Activated T-helper 1 cell treated with anti-CD3 and anti-CD28 coated beads, Interleukin-12 subunit alpha, Interleukin-12 subunit beta, Interleukin-2, Interleukin-4 antibody, amounts not matched to agents 30 ng/mL and 10 ng/mL and 1 ng/mL, durations not matched to agents 14 hours and 24 hours and 36 hours (primary cell): ENCODE measurements at places on chromosomes 13 and 19.

- peaks cover 5% of the 10 kb centered on the region for H3K27me3 ChIP-seq
- H3K4me1 ChIP-seq, result no peaks in the 10 kb centered on the region
- no peaks in the 10 kb centered on the region for H3K36me3 ChIP-seq
- H3K27ac ChIP-seq, result no peak overlapping the region
Measured at GRCh38 chr19:14943601-14944000, 2.3 kb downstream of the OR7C2 start.

- no peak overlapping the region for H3K27ac ChIP-seq
- no peaks in the 10 kb centered on the region for H3K4me1 ChIP-seq
- peaks cover 13% of the 10 kb centered on the region for H3K27me3 ChIP-seq
- H3K36me3 ChIP-seq, result no peaks in the 10 kb centered on the region
- no peak overlapping the region for H3K4me3 ChIP-seq
Measured at GRCh38 chr13:43258771-43259170, 235.4 kb downstream of the DNAJC15 start.

- no peaks in the 10 kb centered on the region for H3K36me3 ChIP-seq
- no peak overlapping the region for H3K27ac ChIP-seq
- DNase-seq, result no peak
- no peak overlapping the region for H3K4me3 ChIP-seq
Measured at GRCh38 chr13:81987159-81987558, 1646.2 kb upstream of the SPRY2 start.

GRCh38 chr19:50263176-50263575 is 59.8 kb downstream of the MYH14 start:
- H3K4me3 ChIP-seq, result no peak overlapping the region
- DNase-seq, result no peak
- H3K27me3 ChIP-seq, result peaks cover 2% of the 10 kb centered on the region
- no peaks in the 10 kb centered on the region for H3K4me1 ChIP-seq
- no peak overlapping the region for H3K27ac ChIP-seq
- H3K36me3 ChIP-seq, result no peaks in the 10 kb centered on the region

- no peak for DNase-seq
- H3K27ac ChIP-seq, result no peak overlapping the region
- peaks cover 2% of the 10 kb centered on the region for H3K36me3 ChIP-seq
- peaks cover 15% of the 10 kb centered on the region for H3K4me1 ChIP-seq
Measured at GRCh38 chr19:1245494-1246264, 2.7 kb upstream of the MIDN start.

- H3K27ac ChIP-seq, result no peak overlapping the region
- H3K27me3 ChIP-seq, result no peaks in the 10 kb centered on the region
- H3K4me1 ChIP-seq, result no peaks in the 10 kb centered on the region
- no peaks in the 10 kb centered on the region for H3K36me3 ChIP-seq
Measured at GRCh38 chr13:106958621-106959048, 390.7 kb upstream of the ARGLU1 start.

DNA sequence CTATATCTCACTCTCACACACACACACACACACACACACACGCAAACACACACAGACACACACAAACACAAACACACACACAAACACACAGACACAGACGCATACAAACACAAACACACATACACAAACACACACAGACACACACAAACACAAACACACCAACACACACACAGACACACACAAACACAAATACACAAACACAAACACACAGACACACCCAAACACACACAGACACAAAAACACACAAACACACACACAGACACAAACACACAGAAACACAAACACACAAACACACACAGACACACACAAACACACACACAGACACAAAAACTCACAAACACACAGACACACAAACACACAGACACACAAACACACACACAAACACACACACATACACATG is 329.0 kb downstream of the ZNF536 start:
- no peaks in the 10 kb centered on the region for H3K4me1 ChIP-seq
- H3K4me3 ChIP-seq, result no peak overlapping the region
- no peak overlapping the region for H3K27ac ChIP-seq
- peaks cover 2% of the 10 kb centered on the region for H3K27me3 ChIP-seq
- DNase-seq, result no peak

DNA sequence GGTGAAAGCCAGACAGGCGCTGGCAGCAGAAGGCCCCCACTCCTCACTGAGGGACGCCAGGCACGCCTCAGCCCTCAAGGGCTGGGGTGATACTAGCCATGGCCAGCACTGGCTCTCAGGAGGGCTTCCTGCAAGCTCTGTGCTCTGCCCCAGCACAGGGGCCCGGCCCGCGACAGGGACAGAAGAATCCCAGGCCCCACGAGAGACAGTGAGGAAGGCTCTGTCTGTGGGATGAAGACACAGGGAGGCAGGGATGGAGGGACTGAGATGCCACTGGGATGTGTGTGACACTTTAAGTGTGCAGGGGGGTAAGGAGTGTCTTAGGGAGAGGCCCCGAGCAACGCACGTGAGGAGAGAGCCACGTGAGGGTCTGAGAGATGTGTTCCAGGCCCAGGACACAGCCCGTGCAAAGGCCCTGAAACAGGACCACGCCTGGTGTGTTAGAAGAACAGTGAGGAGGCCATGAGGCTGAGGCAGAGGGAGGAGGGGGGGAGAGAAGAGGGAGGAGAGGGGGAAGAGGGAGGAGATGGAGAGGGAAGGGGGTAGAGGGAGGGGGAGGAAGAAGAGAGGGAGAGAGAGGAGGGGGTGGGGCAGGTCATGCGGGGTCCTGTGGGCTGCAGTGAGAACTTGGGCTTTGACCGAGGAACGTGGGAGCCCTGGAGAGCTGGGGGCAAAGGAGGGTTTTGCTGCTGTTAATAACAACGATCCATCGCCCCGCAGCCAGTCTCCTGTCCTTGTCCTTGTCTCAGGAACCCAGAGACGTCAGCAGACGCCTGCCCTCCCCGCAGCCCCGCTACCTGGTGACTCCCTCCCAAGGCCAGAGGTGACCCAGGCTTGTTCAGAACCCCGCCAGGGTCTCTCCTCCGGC is 7.2 kb downstream of the RPL36 start:
- no peak for DNase-seq
- no peak overlapping the region for H3K4me3 ChIP-seq
- H3K27ac ChIP-seq, result no peak overlapping the region
- peaks cover under 1% of the 10 kb centered on the region for H3K4me1 ChIP-seq
- peaks cover 51% of the 10 kb centered on the region for H3K36me3 ChIP-seq

DNA sequence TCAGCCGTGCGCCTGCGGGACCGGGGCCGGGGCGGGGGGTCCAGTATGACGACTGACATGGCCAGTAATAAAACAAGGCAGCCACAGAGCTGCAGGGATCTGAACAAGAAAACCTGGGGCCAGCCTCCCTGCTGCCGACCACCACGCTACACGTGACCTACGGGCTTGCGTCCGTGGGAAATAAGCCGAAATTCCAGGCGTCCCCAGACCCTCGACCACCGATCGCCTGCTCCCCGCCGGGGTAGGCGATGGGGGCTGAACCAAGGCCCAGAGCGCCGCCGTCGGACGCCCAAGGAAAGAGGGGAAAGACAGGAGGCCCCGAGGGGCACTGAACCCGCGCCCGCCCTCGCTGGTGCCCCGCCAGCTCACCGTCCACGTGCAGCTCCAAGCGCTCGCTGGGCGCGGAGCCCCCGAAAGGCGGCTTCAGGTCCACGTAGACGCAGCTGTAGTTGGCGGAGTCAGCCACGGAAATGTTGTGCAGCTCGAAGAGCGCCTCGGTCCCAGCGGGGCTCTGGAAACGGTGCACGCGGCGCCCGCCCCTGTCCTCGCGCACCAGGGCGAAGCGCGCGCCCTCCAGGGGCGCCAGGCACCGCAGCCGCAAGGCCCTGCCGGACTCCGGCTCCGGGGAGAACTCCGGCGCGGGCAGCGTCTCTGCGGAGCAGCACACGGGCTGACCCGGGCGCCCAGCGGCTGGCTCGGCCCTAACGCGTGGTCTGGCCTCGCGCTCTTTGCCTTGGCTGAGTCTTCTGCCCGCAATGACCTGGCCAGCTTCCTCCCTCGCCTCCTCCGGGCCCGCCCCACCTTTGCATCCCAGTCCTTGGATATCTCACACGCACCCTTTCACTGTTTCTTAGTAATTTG is 3.1 kb downstream of the A1BG start:
- peaks cover 10% of the 10 kb centered on the region for H3K36me3 ChIP-seq
- H3K27me3 ChIP-seq, result no peaks in the 10 kb centered on the region
- DNase-seq, result no peak
- no peak overlapping the region for H3K27ac ChIP-seq

DNA sequence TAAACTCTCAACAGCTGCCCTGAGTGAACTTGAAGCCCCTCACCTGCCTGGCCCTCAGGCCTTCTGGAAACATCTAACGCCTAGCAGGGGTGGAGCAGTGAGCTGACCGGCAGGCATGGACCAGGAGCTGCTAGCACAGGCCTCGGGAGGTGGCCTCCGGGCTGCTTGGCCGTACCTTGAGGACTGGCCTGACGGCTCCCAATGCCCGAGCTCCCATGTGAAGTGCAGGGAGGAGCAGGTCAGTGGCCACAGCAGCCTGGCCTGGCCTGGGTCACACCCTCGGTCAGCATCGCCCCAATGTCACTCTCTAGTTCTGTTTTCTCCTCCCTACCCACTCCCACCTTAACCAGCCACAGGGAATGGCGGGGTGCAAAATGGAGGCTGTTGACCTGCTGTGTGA is 19.0 kb downstream of the TSHZ3 start:
- H3K27ac ChIP-seq, result no peak overlapping the region
- DNase-seq, result no peak
- H3K4me3 ChIP-seq, result no peak overlapping the region
- H3K36me3 ChIP-seq, result no peaks in the 10 kb centered on the region
- H3K27me3 ChIP-seq, result peaks cover 3% of the 10 kb centered on the region
- no peaks in the 10 kb centered on the region for H3K4me1 ChIP-seq

GRCh38 chr13:98537740-98538139 is 39.2 kb downstream of the STK24 start:
- DNase-seq, result no peak
- H3K4me3 ChIP-seq, result no peak overlapping the region
- H3K27me3 ChIP-seq, result no peaks in the 10 kb centered on the region
- H3K36me3 ChIP-seq, result peaks cover 24% of the 10 kb centered on the region

- no peak overlapping the region for H3K4me3 ChIP-seq
- no peak overlapping the region for H3K27ac ChIP-seq
- no peaks in the 10 kb centered on the region for H3K4me1 ChIP-seq
- no peaks in the 10 kb centered on the region for H3K36me3 ChIP-seq
Measured at GRCh38 chr19:20453425-20453935, 112.1 kb downstream of the ZNF737 start.

- H3K4me1 ChIP-seq, result peaks cover 12% of the 10 kb centered on the region
- H3K27ac ChIP-seq, result no peak overlapping the region
- no peak overlapping the region for H3K4me3 ChIP-seq
- no peaks in the 10 kb centered on the region for H3K36me3 ChIP-seq
Measured at GRCh38 chr19:10510301-10510802, 6.9 kb downstream of the S1PR5 start.

GRCh38 chr19:46764817-46765291 is 18.6 kb upstream of the STRN4 start:
- no peak for DNase-seq
- peaks cover 2% of the 10 kb centered on the region for H3K36me3 ChIP-seq
- no peak overlapping the region for H3K27ac ChIP-seq
- peaks cover 6% of the 10 kb centered on the region for H3K4me1 ChIP-seq

DNA sequence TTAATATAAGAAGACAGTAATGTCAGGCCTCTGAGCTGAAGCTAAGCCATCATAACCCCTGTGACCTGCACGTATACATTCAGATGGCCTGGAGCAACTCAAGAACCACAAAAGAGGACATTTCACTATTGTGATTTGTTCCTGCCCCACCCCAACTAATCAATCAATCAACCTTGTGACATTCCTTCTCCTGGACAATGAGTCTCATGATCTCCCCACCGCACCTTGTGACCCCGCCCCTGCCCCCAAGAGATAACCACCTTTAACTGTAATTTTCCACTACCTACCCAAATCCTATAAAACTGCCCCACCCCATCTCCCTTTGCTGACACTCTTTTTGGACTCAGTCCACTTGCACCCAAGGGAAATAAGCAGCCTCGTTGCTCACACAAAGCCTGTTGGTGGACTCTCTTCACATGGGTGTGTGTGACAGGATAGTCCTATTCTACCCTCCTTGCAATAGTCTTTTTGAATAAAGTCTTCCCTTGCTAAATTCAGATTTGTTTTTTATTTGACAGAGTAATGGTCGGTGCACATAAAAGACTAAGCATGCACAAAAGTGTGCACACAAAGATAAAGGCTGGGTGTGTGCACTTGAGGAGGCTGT is 14.0 kb downstream of the CD70 start:
- H3K27me3 ChIP-seq, result peaks cover 2% of the 10 kb centered on the region
- peaks cover 10% of the 10 kb centered on the region for H3K4me1 ChIP-seq
- no peak for DNase-seq
- no peak overlapping the region for H3K4me3 ChIP-seq
- peaks cover 5% of the 10 kb centered on the region for H3K36me3 ChIP-seq

GRCh38 chr19:8323781-8324185 is 2.5 kb downstream of the RPS28 start:
- no peak overlapping the region for H3K27ac ChIP-seq
- peaks cover 31% of the 10 kb centered on the region for H3K4me1 ChIP-seq
- DNase-seq, result no peak
- H3K36me3 ChIP-seq, result peaks cover 20% of the 10 kb centered on the region
- H3K27me3 ChIP-seq, result peaks cover 3% of the 10 kb centered on the region

DNA sequence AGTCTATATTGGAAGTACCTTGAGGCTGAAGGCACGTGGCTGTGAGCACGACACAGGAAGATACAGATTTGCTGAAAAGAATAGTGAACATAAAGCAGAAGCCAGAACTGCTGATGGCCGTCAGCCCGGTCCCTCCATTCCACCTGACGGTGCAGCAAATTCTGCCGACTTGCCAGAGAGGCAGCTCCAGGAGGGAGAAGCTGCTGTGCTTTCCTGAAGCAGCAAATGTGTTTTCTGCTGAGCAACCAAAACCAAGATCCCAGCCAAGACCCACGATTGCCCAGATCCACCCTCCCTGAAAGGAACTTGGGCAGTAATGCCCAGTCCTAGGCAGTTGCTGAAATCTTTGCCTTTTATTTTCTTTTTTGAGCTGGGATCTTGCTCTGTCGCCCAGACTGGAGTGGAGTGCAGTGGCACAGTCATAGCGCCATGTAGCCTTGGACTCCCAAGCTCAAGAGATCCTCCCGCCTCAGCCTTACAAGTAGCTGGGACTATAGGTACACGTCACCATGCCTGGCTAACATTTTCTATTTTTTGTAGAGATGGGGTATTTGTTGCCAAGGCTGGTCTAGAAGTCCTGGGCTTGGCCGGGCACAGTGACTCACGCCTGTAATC is 7.0 kb upstream of the RCN3 start:
- H3K36me3 ChIP-seq, result peaks cover 2% of the 10 kb centered on the region
- no peak overlapping the region for H3K4me3 ChIP-seq
- H3K4me1 ChIP-seq, result peaks cover 2% of the 10 kb centered on the region

DNA sequence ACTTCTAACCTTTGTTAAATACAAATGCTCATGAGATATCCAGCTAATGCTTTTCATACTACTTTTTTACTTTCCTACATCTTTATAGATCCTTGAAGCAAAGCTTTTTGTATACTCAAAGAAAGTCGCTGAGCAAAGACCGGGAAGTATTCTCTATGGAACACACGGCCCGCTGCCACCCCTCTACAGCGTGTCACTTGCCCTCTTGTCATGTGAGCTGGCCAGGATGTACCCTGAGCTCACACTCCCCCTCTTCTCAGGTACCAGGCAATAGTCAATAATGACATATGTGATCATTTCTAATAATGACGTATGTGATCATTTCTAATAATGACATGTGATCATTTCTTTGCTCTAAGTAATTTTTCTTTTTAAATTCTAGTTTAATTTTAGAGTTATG is 112.9 kb downstream of the ZAR1L start:
- no peak for DNase-seq
- no peaks in the 10 kb centered on the region for H3K27me3 ChIP-seq
- H3K36me3 ChIP-seq, result peaks cover 2% of the 10 kb centered on the region
- no peak overlapping the region for H3K27ac ChIP-seq
